KBM-7 (cell line): ENCODE measurements at places on chromosomes 5 and 9.

- DNase-seq = no peak
These were observed 86.6 kb upstream of the FAM120A start for GRCh38 chr9:93364734-93365426.

GRCh38 chr5:123754908-123755307, 242.9 kb downstream of the CSNK1G3 start:
- DNase-seq = no peak

DNA sequence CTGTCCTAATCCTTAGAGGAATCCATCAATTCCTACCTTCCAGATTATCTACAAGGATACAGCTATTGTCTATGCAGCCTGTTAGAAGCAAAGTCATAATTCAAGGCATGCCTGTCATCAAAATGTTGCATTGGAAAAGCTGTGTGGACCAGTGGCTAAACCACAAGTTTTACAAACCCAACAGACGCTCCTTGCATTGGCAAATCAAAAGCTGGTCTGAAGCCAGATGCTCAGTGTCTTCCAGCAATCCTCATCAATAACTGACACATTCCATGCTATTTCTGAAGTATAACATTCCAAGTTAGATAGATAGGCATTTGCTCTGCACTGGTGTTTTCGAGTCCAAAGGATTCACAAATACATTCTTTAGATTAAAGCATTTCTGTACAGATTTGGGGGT, 213.6 kb downstream of the EBF1 start:
- DNase-seq = no peak

GRCh38 chr9:126423142-126423915, 96.7 kb downstream of the MVB12B start:
- no peak for DNase-seq

DNA sequence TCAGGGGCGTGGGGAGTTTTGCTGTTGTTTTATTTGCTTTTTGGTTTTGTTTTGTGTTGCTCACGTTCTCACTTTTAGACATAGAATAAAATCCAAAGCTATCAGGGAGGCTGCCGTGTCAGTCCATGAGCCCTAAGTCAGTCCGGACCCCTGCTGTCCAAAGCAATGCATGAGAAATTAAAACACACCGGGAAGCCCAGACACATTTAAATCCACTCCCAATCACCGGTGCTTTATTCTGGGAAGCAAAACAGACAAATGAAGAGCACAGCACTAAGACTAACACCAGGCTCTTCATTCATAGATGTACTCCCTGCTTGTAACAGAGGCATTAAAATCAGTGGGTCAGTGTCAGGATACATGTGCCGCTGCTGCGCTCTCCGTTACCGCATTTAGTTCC, 180.9 kb downstream of the IRX2 start:
- DNase-seq = no peak

DNA sequence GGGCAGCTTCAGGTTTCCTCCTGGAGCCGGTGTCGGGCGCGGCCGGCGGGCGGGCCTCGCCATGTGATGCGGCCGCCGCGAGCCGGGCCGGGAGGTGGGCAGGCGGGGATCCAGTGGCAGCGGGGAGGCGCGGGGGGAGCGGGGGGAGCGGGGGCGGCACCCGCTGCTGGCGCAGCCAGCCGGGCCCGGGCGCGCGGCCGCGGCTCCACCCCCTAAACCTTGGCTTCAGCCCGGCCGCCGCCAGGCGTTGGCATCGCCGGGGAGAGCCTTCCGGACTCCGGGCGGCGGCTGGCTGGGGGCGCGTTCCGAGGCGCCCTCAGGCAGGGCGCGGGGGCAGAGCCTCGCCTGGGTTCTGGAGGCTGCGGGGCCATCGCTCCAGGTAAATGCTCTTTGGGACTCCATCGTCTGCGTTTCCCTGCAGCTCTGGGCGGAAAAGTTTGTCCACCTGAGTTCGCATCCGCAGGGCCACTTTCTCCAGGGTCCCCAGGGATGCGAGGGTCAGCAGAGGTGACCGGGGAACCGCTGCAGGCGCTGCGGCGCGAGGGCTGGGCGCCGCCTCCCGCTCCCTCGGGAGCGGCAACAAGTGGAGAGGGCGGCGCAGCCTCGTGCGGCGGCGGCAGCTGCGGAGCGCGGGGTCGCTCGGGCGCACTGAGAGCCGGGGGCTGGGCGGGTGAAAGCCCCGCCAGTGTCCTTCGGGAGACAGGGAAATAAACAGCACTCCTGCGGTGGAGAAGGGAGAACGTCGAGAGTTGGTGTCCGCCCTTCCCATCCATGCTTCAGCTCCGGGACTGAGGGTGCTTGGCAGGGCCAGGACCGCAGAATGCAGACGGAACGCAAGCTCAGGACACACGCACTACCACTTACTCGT, at the start of gene ARHGEF28:
ARHGEF28 (plus strand) TSS at position 253 of the 868 bp plus-strand sequence. CDS start 58,656 bp downstream, outside the sequence.
- DNase-seq = peak; percentile 5
